NCI-H345 (cell line): ENCODE measurements at places on chromosomes 6 and 20.
A peak's percentile ranks its signal among the peaks of the same experiment; 100 is the strongest.

DNA sequence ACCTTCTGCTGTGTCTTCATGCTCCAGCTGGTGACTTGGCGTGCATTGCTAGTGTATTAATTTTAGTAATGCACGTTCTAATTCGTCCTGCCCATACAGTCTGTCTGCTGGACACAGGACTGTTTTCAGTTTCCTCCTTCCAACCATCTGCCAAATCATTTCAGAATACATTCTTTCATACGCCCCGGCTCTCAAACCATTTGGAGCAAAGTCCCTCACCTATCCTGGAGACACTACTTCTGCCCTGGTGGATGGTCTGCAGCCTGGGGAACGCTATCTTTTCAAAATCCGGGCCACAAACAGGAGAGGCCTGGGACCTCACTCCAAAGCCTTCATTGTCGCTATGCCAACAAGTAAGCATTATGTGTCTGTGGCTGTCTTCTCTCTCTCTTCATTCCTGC, 60.5 kb downstream of the FNDC1 start:
- no peak for DNase-seq

- peak; percentile 5 for DNase-seq
Observed at GRCh38 chr20:54062812-54063280, 7.5 kb downstream of the BCAS1 start.

DNA sequence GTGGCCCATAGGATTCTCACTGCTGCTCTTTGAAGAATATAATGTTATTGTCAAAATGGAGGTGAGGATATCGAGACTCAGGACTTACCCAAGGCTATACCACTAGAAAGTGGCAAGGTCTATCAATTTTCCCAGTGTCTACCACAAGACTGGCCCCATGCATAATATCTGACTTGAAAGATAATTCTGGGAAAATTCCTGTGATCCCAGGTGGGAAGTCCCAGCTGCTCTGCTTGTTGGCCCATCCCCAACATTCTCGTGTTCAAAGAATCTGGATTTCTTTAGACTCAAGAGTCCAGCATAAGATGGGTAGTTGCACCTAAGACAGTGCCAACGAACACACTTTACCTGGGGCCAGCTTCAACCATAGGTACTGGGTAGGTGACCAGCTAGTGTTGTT, 120.7 kb upstream of the DTNBP1 start:
- DNase-seq, result no peak

- peak; percentile 34 for DNase-seq
Observed at GRCh38 chr20:58389324-58389967, 417 bp downstream of the VAPB start.

GRCh38 chr20:49277786-49278035, 146 bp downstream of the ZNFX1 start:
- DNase-seq, result no peak

DNA sequence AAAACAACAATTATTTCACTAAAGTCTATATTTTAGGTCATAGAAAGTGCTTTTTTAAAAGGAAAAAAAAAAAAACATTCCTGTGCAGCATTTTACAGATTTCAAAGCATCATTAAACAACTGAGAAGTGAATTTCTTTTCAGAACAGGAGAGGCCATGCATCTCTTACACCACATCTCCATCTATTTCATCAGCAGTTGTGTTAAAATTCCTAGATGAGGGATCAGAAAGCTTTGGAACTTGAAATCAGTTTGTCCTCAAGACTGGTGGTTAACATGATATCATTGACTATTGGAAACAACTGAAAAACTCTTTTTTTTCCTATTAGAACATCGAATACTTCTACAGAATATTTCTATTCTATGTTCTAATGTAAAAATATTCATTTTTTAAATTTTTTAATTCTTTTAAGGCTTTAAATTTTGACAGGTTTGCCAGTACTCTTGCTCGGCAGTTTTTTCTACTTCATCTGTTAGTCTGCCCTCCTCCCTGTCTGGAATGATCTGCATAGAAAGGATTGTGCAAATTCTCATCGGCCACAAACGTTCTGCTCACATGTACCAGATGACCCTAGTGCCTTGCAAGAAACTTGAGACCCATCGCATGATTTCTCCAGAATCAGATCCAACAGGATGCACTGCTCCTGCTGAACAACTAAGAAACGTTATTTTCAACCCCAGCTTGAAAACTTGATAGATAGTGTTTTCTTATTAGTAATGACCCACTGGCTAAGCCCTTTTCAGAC, 411.0 kb upstream of the AGPAT4 start:
- DNase-seq, result no peak

GRCh38 chr20:63567386-63568169, 6.5 kb downstream of the HELZ2 start:
- no peak for DNase-seq

GRCh38 chr20:50085481-50086365, 27.2 kb downstream of the UBE2V1 start:
- DNase-seq, result peak; percentile 62

DNA sequence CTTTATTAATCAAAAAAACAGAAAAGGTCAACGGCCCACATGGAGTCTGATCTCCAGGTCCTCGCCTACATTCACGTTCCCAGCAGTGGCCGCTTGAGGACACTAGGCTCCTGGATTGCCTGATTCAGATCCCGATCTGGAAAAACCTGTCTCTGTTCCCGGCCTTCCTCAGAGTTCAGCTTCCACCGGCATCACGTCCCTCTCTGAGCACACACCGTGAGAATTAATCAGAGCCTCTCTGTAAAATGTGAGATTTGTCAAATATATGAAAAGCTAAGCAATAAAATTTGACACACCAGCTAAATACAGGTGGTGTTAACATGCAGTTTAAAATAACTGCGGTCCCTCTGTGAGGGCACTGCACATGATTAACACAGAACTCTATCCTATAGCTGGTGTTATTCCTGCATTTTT, 122.8 kb upstream of the COL21A1 start:
- DNase-seq, result no peak

GRCh38 chr6:127841811-127842210, 59.0 kb downstream of the THEMIS start:
- DNase-seq, result no peak

- no peak for DNase-seq
Observed at GRCh38 chr6:119296036-119297035, 53.2 kb downstream of the MAN1A1 start.

GRCh38 chr6:70131528-70131927, 171.4 kb downstream of the COL9A1 start:
- DNase-seq, result no peak

DNA sequence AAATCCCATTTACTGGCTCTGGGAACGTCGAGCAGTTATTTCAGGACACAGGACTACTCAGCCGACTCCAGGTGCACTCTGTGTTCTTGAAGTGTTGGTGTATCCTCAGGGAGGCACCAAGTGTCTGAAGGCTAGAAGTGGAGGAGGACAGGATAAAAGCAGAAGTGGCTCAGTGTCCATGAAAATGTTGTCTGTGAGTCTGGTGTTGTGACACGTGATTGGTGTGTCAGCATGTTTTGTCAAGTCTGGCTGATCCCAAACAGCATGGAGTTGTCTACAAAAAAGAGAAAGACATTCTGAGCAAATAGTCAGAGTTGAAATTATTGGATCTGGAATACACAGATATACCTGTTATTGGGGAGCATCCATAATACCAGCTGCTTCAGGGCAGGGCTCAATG, 30.3 kb downstream of the SCGN start:
- DNase-seq, result no peak

DNA sequence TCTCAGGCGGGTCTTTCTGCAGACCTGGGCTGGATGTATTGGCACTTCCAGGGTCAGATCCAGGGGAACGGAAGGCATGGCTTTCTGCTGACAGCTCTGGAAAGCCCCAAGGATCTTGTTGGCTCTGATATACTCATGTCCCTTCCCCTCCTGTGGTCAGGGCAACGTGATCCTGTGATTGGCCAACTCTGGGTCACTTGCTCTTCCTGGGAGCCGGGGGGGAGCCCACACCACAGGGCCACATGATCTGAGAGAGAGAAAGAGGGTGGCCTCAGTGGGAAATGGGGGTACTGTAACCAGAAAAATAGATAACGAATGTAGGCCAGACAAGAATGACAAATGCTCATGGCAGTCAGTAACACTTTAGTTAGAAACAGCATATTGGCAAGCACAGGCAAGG, 223.0 kb downstream of the NFATC2 start:
- DNase-seq, result no peak

DNA sequence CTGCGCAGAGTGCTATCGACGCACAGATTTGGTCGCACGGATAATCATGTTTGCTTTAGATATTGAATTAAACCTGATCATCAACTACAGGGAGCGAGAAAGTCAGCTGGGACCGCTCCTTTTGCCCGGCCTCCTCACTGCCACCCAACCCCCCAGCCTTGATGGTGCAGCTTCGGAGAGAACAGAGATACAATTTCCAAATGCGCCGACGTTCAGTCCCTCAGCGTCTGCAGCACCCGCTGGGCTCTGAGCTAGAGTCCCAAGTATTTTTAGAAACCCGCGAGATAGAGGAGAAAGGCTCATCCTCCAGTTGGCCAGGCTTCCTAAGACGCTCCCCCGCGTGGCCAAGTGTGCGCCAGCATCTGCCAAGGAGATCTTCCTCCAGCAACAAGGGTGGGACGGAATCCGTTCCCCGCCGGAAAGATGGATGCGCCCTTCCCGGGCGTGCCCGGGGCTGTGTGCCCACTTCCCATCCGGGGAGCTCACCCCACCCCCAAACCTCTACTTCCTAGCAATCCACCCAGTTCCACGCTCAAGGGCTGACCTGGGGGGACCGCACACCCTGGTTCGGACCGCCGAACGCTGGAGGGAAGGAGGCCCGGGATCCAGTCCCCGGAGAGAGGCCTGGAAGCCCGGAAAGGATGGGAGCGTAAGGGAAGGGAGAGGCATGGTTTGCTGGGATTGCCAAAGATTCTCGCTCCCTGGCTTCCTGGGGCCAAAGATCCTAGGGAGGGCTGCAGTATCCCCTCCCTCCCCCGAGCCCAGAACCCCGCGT, 4.1 kb downstream of the NKX2-2 start:
- DNase-seq, result no peak

DNA sequence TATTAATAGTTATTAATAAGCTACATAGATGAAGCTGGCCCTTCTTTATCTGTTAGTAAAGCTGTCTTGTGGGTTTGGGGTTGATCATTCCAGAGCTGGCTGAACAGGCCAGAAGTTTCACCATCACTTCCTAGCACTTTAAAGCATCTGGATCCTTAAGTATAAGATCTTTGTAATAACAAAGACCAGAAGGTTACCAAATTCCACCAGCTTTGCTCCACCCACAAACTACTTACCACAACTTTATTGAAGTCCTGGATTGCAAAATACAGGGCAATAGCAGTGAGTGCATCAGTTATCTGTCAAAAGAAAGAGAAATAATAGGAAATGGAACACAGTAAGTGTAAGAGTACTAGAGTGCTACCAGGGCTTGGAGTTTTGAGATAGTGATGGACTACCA, 33.0 kb downstream of the PIGU start:
- DNase-seq, result no peak

DNA sequence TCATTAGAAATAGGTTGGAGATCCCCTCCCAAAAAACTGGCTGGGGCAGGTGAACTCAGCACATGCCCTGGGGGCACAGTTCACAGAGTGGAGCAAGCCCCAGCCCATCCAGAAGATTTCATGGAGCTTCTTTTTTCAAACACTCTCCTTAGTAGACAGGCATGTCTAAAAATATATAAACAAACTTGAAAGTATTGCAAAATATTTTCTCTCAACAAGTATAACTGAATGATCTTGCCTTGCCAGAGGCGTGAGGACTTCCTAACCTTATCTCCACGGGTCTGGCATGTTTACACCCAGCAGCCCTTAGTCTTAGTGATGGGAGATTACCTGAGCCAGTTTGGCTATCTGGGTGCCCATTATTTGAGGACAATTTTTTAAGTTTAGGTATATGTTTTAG, 107.1 kb downstream of the QRSL1 start:
- DNase-seq, result no peak

GRCh38 chr20:55928266-55928665, 77.1 kb downstream of the CBLN4 start:
- no peak for DNase-seq

DNA sequence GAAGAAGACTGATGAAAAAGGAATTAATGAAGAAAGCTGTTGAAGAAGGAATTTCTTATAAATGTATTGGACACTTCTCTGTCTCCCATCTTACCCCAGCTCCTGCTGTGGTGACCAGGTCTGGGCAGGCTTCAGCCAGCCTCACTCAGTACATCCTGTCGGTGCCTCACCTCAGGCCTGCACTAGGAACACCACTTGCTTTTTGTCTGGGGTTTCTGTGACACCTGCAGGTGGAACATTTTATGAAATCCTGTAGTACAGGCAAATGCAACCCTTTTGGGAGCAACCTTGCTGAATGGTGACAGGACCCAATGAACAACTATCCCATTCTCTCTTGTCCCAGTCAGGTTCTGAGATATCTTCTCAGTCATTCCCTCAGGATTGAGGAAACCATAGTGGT, 129.7 kb downstream of the PRDM13 start:
- peak; percentile 19 for DNase-seq

GRCh38 chr20:40966516-40967185, 62.0 kb upstream of the TOP1 start:
- no peak for DNase-seq
